ENCODE measurements at places on chromosomes 5 and 9.

- no peak for DNase-seq
Measured at GRCh38 chr5:13354611-13355010, 589.9 kb downstream of the DNAH5 start.

GRCh38 chr5:123351240-123351639 lies 72.0 kb downstream of the CEP120 start:
- no peak for DNase-seq

GRCh38 chr5:669111-669841 lies 23.9 kb downstream of the TPPP start:
- DNase-seq: no peak

GRCh38 chr5:165874851-165875250 lies 2369.4 kb downstream of the MAT2B start:
- DNase-seq: no peak

DNA sequence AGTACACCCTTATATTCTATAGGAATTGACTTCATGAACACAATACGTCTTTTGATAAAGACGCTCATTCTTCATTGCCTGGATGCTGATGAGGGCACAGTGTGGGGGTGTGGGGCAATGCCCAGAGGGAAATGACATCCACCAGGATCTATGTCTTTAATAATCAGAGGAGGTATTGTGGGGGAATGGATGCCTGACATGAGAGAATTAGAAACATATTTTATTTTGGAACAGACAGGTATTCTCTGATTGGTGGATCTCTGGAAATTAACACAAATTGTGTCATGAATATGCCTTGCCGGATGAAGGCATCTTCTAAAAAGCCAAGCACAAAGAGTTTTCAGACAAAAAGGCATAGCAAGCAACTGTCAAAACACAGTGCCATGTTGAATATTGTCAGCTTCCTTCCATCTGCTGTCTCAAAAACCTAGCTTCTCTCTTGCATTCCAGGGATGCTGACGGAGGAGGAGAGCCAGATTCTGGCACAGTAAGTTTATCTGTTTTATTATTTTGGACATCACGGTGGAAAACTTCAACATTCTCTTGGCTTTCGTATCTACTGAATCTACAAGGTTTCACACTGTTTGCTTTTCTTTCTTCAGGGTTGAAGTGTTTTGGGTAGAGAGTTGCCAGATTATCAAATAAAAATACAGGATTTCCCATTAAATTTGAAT lies 3.9 kb upstream of the C5orf58 start:
- DNase-seq: no peak

- no peak for DNase-seq
Measured at GRCh38 chr9:131436376-131436775, 42.5 kb downstream of the PRRC2B start.

- DNase-seq: no peak
Measured at GRCh38 chr5:53501054-53501453, 20.6 kb downstream of the FST start.

- no peak for DNase-seq
Measured at GRCh38 chr9:94664801-94665200, 25.5 kb upstream of the FBP1 start.

DNA sequence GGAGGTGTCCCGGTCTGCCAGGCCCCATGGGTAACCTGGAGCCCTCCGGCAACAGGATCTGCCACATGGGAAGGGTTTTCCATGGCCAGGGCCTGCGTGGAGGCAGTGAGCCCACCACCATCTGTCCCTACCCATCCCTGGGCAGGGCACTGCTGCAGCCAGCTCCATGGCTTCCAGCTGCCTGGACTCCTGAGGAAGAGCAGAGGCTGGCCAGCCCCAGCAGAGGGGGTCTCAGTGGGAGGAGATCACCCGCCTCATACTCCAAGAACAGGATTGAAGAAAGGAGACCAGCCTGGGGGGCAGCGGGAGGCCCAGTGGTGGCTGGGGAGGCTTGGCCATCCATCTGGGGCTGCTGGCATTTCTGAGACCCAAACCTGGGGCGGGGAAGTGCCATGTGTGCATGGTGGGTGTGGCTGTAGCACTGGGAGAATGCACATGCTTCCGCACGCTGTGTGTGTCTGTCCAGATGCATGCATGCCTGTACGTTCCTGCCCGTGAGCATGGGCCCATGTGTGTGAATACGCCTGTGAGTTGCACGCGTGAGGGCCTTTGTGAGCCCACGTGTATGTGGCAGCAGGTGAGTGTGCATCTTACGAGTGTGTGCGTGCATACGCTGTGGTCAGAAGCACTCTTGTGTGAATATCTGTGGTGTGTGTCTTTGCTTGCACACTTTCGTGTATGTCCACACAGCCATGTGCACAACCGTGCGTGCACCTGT lies 78.5 kb downstream of the LMX1B start:
- no peak for DNase-seq

DNA sequence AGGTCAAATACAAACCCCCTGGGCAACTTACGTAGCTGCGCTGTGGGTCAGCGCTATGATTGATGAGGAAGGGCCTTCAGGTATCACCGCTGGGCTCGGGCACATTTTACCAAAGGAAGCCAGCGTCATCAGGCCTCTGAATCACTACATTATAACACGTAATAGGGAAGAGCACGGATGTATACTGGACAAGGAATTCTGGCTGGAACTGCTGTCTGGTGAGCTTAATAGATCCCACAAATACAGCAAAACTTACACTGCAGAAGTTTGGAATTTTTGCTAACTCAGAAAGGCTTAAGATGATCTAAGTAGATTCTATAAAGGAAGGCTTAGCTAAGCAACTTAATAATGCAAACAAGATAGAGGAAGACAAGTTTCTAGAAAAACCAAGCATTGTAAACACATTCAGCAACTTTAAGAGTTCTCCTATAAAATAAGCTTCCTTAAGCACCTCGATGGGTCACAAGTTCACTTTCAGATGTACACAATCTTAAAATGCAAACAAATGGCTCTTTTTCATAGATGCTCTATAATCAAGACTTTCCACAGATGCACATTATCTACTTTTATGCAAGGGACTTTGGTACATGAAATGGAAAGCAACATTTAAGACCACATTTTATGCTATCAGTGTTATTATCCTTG lies 360.1 kb upstream of the PANK3 start:
- no peak for DNase-seq

GRCh38 chr5:37571985-37572384 lies 192.9 kb downstream of the WDR70 start:
- no peak for DNase-seq

- peak; percentile 65 for DNase-seq
Measured at GRCh38 chr9:93139365-93140182, 5.5 kb upstream of the NINJ1 start.

DNA sequence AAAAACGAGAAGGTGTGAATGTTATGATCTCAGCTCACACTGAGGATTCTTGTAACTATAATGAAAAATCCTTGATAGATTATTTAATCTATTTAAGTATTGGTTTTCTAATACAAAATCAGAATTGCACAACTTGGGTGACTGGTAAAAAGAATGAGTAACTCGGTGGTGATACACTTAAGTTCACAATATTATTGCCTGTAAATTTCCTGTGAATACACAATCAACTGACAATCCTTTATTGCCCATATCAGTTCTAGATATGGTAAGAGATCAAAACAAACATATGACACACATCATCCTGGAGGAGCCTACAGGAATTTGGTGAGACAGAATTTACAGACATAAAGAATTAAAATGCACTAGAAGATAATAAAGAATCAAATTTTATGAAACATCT lies 14.1 kb upstream of the LURAP1L start:
- DNase-seq: no peak

DNA sequence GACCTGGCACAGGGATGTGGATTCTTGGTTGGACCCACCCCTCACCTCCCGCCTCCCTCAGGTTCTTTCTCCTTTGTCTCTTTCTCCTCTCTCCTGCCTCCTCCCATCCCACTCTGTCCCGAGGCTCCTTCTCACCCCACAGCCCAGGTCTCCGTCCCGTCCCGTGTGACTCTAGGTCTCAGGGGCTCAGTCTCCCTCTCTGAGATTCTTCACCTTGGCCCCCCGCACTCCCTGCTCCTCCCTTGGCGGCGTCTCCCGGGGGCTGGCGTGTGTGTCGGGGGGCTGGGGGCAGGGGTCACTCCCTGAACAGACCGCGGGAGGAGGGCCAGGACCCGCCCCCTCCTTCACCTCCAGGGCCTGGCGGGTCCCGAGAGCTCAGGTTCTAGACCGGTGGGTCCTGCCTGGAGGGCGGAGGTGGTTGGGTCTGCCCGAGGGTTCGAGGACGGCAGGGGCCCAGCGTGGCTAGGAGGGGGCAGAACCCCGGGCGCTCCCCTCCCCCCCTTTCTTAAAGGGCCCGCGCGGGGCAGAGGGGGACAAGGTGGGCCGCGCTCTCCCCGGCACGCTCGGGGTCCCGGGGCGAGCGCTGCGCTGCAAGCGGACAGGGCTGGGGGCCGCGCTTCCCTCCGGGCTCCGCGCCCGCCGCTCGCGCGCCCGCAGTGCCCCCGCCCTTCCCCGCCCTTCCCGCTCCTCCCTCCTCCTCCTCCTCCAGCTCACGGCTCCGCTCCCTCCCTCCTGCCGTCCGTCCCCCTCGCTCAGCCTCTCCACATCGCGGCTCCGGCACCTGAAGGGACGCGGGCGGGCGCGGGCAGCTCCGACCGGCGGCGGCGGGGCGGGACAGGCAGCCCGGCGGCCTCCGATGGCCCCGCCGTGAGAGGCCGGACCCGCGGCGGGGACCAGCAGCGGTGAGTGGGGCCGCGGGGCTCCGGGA lies at the start of gene PSD2:
PSD2 (plus strand) TSS at position 735 of the 928 bp plus-strand sequence. CDS start 13,633 bp downstream, outside the sequence.
- no peak for DNase-seq

DNA sequence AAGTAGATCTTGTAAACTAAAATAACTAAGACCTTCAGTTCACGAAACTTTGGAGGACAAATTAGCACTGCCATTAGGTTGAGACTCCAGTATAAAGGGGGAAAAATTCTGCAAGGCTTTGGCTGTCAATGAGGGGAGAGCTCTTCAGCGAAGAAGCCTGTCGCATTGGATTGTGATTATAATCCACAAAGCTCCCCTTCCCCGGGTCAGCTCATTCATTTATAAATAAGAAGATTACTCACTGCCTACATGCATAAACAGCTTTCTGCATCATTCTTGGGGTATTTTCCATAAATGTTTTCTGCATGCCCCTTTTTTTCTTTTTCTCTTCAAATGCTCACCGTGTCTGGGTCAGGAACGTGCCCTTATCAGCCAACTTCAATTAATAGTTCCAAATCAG lies 196.7 kb downstream of the EBF1 start:
- DNase-seq: no peak

DNA sequence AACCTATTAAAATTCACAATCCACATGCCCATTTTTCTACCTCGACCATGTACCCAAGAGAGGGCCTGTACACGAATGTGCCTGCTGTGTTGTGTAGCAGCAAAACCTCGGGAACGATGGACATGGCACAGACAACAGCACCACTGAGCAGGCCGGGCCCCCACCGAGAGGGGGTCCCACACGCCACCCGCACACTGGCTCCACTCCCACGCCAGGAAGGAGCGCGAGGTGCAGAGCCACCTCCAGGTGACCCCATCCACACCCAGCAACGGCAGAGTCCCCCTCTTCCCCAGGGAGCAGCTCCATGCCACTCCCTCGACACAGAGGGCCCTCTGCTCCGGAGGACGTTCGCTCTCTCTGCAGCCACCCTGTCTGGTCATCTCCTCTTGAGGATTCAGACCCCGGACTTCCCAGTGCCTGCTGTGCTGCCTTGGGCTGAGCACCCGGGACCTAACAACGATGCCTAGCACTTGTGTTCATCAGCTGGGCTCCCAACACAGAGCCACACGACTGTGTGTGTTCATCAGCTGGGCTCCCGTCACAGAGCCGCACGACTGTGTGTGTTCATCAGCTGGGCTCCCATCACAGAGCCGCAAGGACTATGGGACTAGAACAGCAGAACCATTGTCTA lies 25.3 kb upstream of the ADAMTS2 start:
- DNase-seq: no peak

GRCh38 chr5:139306628-139307379 lies 13.3 kb downstream of the MATR3 start:
- DNase-seq: no peak

- no peak for DNase-seq
Measured at GRCh38 chr9:121996783-121997182, 96.3 kb downstream of the TTLL11 start.

GRCh38 chr9:135512241-135512603 lies 9.0 kb upstream of the LCN1 start:
- DNase-seq: peak; percentile 37

GRCh38 chr9:72656021-72656420 lies 134.6 kb downstream of the TMC1 start:
- no peak for DNase-seq

Data from left forelimb (tissue), 1 donor.